ENCODE measurements at places on chromosomes 6 and 20.

GRCh38 chr20:17793986-17794385 is 94.2 kb downstream of the BANF2 start:
- no peak for DNase-seq

DNA sequence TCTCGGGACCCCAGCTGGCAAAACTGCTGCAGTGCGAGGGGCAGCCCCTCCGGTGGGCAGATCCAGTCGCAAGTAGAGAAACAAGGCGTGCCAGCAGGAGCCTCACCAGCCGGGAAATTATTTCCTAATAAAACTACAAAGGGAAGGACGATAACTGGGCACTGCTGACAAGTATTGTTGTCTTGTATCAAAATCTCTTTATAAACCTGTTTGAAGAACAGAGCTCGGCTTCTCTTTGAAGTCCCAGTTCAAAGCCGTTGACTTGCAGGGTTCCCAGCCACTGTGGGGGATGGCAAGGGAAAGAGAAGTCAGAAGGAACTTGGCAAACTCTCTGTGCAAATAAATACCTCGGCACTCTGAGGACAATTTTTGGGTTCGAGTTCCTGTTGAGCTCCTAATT is 504.5 kb downstream of the CD83 start:
- DNase-seq, result no peak

- DNase-seq, result no peak
These were observed 37.1 kb downstream of the TPD52L1 start for GRCh38 chr6:125190667-125191066.

DNA sequence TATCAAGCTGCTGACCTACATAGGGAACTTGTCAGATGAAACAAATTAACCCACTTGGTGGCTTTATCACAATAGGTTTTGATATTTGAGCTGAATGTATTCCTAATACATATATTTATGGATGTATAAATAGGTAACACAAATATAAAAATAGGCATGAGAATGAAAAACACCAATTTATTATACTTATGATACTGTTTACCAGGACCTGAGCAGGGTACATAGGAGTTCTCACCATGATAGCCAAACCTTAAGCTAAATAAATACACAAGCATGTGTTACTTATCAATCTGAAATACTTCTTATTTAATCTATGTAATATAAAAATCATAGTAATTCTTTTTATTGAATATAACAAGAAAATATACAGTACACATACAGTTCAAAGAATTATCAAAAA is 25.0 kb downstream of the ASCC3 start:
- DNase-seq, result no peak

DNA sequence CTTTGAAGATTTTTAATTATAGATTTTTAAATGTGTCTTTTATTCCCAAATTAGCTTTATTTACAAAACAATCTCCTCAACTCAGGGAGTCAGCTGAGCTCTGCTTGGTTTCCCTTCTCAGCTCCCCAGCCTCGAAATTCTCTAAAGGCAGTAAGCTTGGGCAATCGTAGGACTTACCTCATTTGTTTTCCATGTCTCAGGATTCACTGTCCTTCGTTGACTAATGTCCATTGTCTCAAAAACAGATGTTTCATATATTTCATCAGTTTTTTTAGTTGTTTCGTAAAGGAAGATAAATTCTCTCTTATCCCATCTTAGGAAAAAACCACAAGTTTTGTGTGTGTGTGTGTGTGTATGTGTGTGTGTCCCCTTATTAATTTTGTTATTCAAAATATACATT is 102.2 kb upstream of the ADGRF1 start:
- DNase-seq, result peak; percentile 84

- no peak for DNase-seq
These were observed 41.1 kb upstream of the OSTM1 start for GRCh38 chr6:108115598-108116058.

GRCh38 chr20:5871459-5872410 is 78.6 kb downstream of the TRMT6 start:
- DNase-seq, result no peak

DNA sequence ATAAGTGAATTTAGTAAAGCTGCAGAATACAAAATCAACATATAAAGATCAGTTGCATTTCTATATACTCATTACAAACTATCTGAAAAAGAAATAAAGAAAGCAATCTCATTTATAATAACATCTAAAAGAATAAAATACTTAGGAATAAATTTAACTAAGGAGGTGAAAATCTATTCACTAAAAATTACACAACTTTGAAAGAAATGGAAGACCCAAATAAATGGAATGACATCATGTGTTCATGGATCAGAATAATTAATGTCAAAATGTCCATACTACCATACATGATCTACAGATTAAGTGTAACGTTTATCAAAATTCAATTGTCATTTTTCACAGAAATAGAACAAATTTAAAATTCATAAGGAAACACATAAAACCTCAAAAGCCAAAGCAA is 194.9 kb downstream of the TINAG start:
- no peak for DNase-seq

GRCh38 chr6:121437851-121438651 is 2.6 kb downstream of the GJA1 start:
- no peak for DNase-seq

DNA sequence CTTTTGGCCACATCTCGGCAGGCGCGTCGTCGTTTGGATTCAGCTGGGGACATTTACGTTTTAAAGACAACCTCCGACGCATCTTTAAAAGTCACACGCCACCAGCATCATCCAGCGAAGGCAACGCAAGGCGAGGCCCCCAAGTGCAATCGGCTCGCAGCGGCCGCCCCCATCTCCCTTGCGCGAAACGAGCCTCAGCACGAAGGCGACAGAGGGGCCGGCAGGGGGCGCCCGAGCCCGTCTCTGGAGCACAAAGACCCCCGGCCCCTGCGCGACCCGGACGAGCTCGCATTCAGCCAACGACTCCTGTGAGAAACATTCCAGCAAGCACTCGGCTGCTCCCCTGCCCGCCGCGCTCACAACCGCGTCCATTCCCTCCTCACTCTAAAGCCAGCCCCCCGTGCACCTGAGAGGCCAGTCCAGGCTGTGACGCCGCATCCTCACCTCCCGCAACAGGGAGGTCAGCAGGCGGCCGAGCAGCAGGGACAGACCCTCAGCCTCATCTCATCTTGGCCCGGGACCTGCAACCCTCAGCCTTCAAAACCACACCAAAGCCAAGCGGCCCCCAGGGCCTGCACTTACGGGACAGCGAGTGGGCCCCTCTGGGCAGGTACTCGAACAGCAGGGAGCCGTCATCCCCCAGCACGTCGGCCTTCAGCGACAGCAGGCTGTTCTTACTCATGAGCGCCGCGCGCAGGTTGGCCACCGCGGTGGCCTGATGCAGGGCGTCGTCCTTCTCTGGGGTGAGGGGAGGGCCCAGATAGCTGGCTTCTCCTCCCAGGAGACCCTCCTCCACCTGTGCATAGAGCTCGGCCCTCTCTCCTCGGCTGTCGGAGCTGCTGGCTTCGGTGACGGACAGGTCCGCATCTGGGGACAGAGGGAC is 35.8 kb downstream of the SLC2A4RG start:
- no peak for DNase-seq

GRCh38 chr6:35024551-35025054 is 116.5 kb downstream of the TCP11 start:
- DNase-seq, result no peak

DNA sequence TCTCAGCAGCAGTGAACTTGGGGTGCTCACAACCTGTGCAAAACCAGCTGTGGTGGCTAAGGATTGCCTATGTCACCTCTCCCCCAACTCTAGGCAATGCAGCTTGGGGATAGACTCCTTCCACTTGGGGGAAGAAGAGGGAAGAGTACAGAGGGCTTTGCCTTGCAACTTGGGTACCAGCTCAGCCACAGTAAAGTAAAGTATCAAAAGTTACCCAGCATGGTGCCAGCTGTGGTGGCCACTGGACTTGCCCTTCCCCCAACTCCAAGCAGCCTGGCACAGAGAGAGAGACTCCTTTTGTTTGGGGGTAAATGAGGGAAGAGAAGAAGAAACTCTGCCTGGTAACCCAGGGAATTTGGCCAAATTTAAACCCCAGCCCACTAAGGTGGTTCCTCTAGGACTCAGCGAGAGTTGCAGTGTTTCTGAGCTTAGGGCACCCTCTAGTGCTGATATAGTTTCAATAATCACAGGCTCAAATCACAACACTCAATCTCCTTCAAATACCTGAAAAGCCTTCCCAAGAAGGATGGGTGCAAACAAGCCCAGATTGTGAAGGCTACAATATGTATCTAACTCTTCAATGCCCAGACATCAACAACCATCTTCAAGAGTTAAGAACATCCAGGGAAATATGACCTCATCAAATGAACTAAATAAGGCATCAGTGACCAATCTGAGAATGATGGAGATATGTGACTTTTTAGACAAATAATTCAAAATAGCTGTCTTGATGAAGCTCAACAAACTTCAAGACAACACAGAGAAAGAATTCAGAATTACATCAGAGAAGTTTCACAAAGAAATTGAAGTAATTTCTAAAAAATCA is 7.6 kb upstream of the DEFB129 start:
- no peak for DNase-seq

DNA sequence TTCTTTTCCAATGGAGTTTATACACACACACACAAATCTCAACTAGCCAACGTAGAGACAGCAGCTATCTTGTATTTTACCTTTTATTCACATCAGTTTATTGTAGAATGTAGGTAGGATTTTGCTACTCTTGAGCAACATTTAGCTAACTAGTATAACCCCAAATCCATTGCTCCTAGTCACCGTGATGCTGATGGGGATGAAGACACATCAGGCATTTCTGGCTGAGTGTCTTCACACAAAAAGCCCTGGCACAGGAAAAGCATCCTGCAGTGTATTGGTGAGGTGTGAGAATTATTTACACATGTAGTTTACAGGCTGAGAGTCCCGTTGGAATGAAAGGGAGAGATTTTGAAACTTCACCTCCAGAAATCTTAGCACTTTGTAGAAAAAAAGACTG is 65.9 kb upstream of the FBXL4 start:
- DNase-seq, result no peak

DNA sequence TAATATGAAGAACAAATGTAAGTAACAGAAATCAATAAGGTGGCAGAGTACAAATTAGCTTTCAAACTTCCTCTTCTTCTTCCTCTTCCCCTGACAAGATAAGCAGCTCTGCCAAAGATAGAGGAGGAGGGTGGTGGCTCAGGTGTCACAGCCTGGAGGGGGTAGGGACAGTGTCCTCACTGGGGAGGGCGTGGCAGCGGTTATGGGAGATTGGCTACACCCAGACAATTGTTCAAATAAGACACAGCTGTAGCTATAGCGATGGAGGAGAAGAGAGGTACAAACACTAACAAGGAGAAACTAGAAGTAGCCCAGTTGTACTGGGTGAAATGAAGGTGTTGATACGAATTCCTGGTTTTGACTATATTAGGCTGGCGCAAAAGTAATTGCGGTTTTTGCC is 198.5 kb downstream of the TBXT start:
- no peak for DNase-seq

DNA sequence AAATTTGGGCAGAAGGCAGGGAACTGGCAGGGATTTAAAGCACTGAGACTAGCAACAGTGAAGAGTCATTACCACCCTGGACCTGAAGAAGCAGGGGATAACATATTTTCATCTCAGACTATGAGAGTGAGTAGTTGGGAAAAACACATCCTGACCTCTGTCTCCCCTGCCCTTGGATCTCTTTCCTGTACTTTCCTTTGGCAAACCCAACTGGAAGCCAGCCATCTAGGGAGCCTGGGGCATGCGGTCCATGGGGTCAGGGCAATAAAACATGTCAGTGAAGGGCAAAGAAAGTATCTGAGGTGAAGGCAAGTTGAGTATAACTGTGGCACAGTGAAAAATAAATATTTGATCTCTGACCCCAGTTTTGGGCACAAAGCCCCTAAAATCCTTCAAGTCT is 698.2 kb downstream of the DOK5 start:
- no peak for DNase-seq

- peak; percentile 97 for DNase-seq
These were observed 182.5 kb downstream of the MAFB start for GRCh38 chr20:40506537-40506939.

- no peak for DNase-seq
These were observed 103.4 kb upstream of the SLC22A23 start for GRCh38 chr6:3560211-3560610.

- DNase-seq, result no peak
These were observed 2.0 kb downstream of the SLC35D3 start for GRCh38 chr6:136923954-136924673.

- no peak for DNase-seq
These were observed 1003.7 kb downstream of the EPHA7 start for GRCh38 chr6:92415656-92416055.

- peak; percentile 11 for DNase-seq
These were observed 53.0 kb downstream of the MYH7B start for GRCh38 chr20:35008411-35009342.

DNA sequence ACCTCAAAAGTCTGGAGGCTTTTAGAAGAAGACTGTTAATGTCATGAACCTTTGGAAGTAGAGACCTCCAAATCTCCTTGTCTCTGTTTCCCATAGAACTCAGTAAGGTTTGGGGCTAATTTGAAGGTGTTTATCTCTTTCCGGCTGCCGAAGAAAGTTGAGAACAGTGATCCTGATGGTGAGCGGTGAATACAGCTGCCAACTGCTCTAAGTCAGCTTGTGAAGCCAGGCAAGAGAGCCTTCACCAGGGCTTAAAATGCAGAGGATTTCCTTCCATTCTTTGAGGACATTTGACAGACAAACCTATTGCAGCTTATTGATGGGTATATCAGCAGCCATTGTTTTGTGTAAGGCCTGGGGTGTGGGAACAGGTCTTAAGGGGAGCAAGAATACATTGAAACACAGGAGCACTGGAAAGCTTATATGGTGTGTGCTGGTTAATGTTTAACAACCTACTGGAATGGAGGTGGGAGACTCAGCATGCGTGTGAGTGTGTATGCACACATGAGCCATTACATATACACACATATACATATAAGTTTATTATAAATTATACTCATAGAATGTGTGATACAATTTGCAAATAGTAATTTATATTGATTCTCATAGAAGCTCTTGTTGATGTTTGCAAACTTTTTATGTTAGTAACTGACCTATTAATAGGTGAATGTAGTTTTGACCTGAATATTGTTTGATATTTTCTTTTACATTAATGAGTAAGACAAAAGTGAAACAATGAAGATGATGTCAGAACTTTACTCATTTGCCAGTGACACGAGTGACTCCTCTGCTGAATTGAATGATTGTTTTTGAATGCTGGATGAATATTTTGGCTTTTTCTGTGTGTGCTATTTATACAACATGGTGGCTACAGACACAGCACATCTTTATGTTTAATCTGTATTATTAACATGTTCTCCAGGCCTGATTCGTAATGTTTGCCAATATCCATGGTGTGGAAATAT is 18.1 kb downstream of the PLEKHG1 start:
- no peak for DNase-seq

- DNase-seq, result no peak
These were observed 480.2 kb upstream of the RNF217 start for GRCh38 chr6:124482071-124482491.

DNA sequence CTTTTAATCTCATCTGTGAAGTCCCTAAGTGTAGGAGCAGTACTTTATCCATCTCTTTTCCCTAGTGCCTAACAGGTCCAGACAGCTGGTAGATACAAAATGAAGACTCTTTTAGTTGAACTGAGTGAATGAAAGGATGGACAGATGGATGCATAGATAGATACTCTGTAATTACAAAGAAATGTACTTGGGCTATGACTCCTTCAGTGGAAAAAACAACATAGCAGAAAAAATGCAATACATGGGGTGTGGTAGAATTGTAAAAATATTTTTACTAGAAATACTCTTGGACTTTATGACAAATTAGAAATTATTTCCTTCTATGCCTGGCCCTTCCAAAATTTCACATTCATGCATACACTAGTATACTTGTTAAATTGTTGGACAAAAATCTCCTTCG is 29.3 kb downstream of the KCNQ5 start:
- DNase-seq, result no peak

- DNase-seq, result peak; percentile 60
These were observed 29.5 kb upstream of the SPDEF start for GRCh38 chr6:34585512-34586061.

Measured in AG09309 (cell line).